EL (cell line): ENCODE measurements at places on chromosomes 12 and 14.

DNA sequence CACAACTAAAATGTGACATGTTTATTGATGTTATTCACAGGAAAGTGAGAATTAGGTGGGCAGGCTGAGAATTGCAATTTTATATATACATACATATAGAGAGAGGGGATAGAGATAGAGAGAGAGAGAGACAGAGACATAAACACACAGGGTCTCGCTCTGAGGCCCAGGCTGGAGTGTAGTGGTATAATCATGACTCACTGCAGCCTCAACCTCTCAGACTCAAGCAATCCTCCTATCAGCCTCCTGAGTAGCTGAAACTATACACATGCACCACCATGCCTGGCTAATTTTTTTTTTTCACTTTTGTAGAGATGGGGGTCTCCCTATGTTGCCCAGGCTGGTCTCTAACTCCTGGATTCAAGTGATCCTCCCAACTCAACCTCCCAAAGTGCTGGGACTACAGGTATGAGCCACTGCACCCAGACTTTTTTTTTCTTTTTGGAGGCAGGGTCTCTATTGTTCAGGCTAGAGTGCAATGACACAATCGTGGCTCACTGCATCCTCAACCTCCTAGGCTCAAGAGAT is 49.1 kb downstream of the R3HDM2 start:
- peak; percentile 9 for DNase-seq

DNA sequence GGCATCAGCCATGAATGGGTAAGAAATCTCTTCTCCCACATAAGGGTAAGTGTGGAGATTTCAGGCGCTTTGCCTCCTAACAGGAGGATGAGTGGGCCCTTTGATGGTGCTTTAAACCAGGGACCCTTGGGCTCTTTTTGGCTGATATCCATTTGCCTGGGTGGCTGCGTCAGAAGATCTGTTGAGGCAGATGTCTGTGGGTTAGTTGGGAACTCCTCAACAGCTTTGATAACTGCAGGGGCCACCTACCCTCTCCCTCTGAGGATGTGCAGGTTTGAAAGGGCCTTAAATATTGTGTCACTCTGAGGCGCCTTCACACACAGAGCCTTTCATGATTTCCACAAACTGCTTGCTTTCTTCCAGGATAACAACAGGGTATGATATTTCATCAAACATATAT is 210.7 kb downstream of the PPM1H start:
- no peak for DNase-seq

GRCh38 chr14:85391892-85392291 is 138.1 kb upstream of the FLRT2 start:
- DNase-seq, result no peak

- peak; percentile 61 for DNase-seq
Observed at GRCh38 chr12:65891219-65891618, 66.9 kb downstream of the HMGA2 start.

- DNase-seq, result peak; percentile 36
Observed at GRCh38 chr12:111597831-111598636, 1.1 kb downstream of the ATXN2 start.

DNA sequence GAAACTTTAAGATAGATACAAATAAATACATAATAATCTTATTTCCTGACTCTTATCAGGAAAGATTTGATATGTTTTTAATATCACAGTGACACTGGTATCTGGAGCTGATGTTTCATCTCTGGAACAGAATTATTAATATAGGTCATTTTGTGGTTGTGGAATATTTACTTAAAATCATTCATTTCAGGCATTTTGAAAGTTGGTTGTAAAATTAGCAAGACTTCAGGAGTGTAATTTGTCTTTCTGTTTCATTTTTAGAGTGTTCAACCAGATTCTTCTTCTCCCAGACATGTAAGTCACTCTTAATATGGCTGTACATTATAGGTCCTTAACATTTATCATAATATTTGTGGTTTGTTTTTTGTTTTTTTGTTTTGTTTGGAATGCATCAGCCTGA is 115.7 kb downstream of the PCNX1 start:
- no peak for DNase-seq

GRCh38 chr14:24903337-24903736 is 146.6 kb downstream of the STXBP6 start:
- peak; percentile 74 for DNase-seq

- no peak for DNase-seq
Observed at GRCh38 chr14:82565825-82566224, 1032.2 kb upstream of the SEL1L start.

DNA sequence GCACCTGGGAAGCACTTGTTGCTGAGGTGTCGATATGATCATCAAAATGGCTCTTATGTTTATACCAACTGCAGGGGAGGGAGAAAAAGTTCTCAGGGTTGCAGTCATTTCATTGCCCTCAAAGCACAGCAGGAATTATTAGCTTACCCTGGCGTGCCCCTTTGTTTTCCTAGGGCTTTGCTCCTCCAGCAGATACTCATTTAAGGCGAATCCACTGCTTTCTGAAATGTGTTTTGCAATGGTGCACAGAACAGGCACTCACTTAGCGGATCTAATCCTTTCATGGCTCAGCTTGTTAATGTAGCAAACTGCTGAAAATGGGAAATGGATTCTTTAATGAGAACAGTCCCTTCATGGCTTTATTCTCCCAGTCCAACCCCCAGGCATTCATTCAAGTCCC is 76.7 kb downstream of the NKX2-1 start:
- no peak for DNase-seq

DNA sequence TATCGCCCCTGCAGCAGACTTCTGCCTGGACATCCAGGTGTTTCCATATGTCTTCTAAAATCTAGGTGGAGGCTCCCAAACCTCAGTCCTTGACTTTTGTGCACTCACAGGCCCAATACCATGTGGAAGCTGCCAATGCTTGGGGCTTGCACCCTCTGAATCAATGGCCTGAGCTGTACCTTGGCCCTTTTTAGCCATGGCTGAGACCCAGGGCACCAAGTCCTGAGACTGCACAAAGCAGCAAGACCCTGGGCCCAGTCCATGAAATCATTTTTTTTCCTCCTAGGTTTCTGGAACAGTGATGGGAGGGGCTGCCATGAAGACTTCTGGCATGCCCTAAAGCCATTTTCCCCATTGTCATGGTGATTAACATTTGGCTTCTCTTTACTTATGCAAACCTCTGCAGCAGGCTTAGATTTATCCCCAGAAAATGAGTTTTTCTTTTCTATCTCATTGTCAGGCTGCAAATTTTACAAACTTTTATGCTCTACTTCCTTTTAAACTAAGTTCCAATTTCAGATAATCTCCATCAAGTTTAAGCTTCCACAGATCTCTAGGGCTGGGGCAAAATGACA is 1445.8 kb upstream of the FLRT2 start:
- DNase-seq, result no peak

DNA sequence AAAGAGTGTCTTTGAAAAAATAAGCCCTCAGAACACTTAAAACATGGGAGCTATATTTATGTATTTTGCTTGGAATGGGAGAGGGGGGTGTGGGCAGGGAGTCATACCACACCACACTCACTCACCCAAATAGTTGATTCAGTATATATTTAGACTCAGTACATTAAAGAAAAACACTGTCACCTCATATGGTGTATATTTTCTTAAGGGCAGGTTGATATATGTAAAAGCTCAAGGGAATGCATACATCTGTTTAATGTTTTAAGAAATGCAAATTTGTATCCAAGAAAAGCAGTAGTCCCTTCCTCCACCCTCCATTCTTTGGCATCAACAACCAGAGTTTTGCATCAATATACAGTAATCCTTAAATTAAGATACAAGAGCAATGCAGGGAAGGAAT is 1.4 kb downstream of the NFYB start:
- DNase-seq, result peak; percentile 30

- no peak for DNase-seq
Observed at GRCh38 chr14:59283361-59283760, 94.9 kb downstream of the DAAM1 start.

- no peak for DNase-seq
Observed at GRCh38 chr12:132238488-132238854, 90.9 kb downstream of the GALNT9 start.

DNA sequence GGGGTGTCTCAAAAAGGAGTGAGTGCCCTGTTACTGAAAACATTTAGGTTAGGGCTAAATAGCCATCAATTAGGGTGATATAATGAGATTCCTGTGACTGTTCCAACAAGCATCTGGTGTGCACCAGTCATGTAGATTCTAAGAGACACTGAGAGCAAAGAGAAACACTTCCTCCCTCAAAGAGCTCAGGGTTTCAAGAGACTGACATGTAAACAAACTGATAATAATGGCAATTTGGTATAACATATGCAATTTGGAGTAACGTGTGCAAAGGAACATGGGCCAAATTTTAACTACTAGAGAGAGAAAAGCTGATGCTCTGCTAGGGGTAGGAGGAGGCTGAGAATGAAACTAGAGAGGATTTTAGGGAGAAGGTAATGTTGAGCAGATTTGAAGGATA is 237.1 kb downstream of the BMP4 start:
- DNase-seq, result no peak

GRCh38 chr14:96578619-96579018 is 76.4 kb downstream of the PAPOLA start:
- no peak for DNase-seq

GRCh38 chr12:55818140-55818728 is 393 bp downstream of the ORMDL2 start:
- DNase-seq, result peak; percentile 32

- DNase-seq, result peak; percentile 42
Observed at GRCh38 chr12:78494911-78495310, 369.7 kb upstream of the SYT1 start.

GRCh38 chr12:31388713-31389112 is 62.8 kb upstream of the SINHCAF start:
- no peak for DNase-seq

GRCh38 chr14:22622255-22622654 is 21.9 kb downstream of the OR6J1 start:
- DNase-seq, result peak; percentile 59

- peak; percentile 43 for DNase-seq
Observed at GRCh38 chr14:93132472-93133065, 16.8 kb upstream of the ITPK1 start.

- DNase-seq, result no peak
Observed at GRCh38 chr12:5685935-5686334, 254.0 kb downstream of the NTF3 start.

GRCh38 chr14:21382095-21382494 is 1.7 kb downstream of the SUPT16H start:
- DNase-seq, result peak; percentile 17

GRCh38 chr12:6171409-6172015 is 28.7 kb upstream of the CD9 start:
- DNase-seq, result no peak

DNA sequence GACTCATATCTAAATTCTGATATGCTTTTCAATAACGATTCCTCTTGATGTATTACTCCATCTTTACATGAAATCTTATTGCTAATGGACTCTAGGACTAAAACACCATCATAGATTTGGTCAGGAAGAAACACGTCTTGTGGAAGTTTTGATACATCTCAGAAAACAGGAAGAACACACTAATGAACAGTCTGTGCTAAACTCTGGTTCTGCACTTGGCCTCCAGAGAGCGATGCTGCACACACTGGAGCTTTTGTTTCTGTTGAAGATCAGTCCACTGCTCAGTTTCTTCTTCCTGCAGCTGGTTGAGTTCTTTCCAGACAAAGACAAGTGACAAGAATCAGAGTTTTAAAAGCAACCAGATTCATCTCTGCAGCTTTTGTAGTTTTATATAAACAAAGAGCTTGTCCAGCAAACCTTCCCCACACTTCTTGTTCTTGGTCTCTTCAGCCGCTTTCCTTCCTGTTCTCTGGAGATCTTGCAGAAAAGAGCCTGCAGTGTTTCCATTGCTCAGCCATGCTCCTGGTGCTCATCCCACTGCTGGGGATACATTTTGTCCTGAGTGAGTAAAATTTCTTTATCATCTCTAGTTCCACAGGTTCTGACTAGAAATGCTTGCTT is 229.1 kb upstream of the OR4E1 start:
- no peak for DNase-seq

GRCh38 chr12:65194949-65195348 is 25.6 kb downstream of the LEMD3 start:
- no peak for DNase-seq

- DNase-seq, result no peak
Observed at GRCh38 chr14:60226298-60226697, 22.7 kb upstream of the PPM1A start.

DNA sequence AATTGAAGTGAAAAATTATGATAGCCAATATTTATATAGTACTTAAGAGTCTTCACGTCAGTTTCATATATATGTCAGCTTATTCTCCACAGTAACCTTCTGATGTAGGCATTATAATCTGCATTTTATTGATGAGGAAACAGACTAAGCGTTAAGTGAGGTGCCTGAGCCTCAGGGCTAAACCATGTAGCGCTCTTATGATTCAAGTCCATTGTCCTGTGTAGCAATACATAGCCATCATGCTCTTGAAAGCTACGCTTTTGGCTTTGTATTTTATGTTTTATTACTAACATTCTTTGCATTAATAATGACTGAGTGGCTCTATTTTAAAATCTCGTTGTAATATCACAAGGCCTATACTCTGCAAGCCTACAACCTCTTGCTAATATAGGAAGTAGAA is 79.0 kb downstream of the ANO6 start:
- DNase-seq, result no peak

DNA sequence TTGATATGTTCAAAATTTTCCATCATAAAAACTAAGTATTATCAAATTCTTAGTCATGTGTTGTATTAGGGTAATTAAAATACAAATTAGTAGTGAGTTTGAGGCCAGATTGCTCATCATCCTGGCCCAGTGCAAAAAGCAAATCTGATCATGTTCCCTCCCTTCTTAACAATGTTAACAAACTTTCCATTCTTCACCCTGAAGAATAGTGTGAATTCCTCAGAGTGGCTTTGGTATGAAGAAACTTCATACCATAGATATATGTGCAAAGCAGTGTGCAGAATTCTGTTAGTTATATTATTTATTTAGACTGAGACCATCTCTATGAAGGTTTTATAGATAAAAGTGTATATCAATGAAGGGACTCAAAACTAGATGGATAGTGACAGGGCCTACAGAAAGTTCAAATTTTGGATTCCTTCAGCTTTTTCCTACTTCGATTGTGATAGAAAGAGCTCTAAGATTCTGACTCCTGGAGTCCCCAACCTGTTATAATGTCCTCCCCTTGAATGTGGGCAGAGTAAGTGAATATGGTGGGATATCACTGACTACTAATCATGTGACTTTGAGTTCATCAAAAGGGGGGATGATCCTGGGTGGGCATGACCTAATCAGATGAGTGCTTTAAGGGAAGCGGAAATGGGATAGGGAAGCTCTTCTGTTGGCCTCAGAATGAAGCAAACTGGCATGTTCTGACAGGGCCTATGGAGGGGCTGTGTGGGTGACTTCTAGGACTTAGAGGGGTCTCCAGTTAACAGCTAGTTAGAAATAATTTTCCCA is 271.4 kb downstream of the BTG1 start:
- no peak for DNase-seq

DNA sequence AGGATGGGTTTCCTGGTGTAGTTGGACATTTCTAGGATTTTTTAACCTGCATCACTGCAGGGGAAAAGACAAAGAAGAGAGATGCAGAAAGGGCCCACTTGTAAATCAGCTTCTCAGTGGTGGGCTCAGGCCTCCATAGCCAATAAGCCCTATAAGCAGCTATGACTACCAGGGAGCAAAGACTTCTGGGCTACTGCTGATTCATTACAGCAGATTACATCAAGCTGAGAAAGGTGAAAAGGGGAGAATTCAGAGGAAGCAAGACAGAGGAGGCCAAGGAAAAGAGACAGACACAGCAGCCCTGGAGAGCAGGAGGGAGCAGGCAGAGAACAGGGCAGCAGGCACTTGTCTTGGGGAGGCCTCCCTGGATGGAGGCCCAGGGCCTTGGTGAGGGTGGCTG is 95.2 kb downstream of the KCNA5 start:
- DNase-seq, result peak; percentile 58

- no peak for DNase-seq
Observed at GRCh38 chr12:49697808-49698207, 9.4 kb downstream of the FMNL3 start.
